ENCODE measurements at places on chromosomes 2 and 18. TPM values are rescaled to one million over a fixed set of nuclear protein-coding genes. Genes with fewer than 3 reads are reported as not detected.

The LYG1 gene
- total RNA-seq, result 0.59 TPM

The ACVR1C gene
- 3.6 TPM for total RNA-seq

The WDFY1 gene
- total RNA-seq, result 72.1 TPM

The DAPL1 gene
- 41.6 TPM for total RNA-seq

The NYAP2 gene
- 0.30 TPM for total RNA-seq

The CRYBA2 gene
- total RNA-seq, result not detected

The SOX11 gene
- total RNA-seq, result 6.6 TPM

The CFLAR gene
- 115 TPM for total RNA-seq

The SLC23A3 gene
- 1.5 TPM for total RNA-seq

The MYO3B gene
- 5.5 TPM for total RNA-seq

The UGT1A4 gene
- not detected for total RNA-seq

The ZBTB7C gene
- total RNA-seq, result 6.3 TPM

The TRIP12 gene
- 226 TPM for total RNA-seq

The PLEKHA3 gene
- total RNA-seq, result 5.7 TPM

The BOK gene
- total RNA-seq, result 17.9 TPM

The ASB18 gene
- 0.79 TPM for total RNA-seq

The IL36A gene
- total RNA-seq, result not detected

The CAPG gene
- total RNA-seq, result 62.6 TPM

The TMEM200C gene
- total RNA-seq, result 0.49 TPM

The POTEJ gene
- total RNA-seq, result 0.10 TPM

The RNF144A gene
- 15.3 TPM for total RNA-seq

The CTAGE1 gene
- not detected for total RNA-seq

The LAMA3 gene
- 60.6 TPM for total RNA-seq

The GPR155 gene
- 5.8 TPM for total RNA-seq

The FEV gene
- not detected for total RNA-seq

The CNTNAP5 gene
- total RNA-seq, result 0.10 TPM

The CAPN14 gene
- total RNA-seq, result 0.49 TPM

The FAM124B gene
- 4.9 TPM for total RNA-seq

The CDH2 gene
- 5.4 TPM for total RNA-seq

The IMMT gene
- 40.6 TPM for total RNA-seq

The RETSAT gene
- total RNA-seq, result 33.2 TPM

The LCT gene
- under 0.01 TPM for total RNA-seq

The STARD6 gene
- total RNA-seq, result not detected

The GKN2 gene
- total RNA-seq, result not detected

The ABCG5 gene
- total RNA-seq, result not detected

The CERKL gene
- not detected for total RNA-seq

The GALNT13 gene
- 2.5 TPM for total RNA-seq

The OTOS gene
- total RNA-seq, result not detected

The UGT1A8 gene
- total RNA-seq, result not detected

The DTNA gene
- 14.1 TPM for total RNA-seq

The BMP10 gene
- total RNA-seq, result not detected

The AFF3 gene
- 8.1 TPM for total RNA-seq

The ASXL3 gene
- 6.1 TPM for total RNA-seq

The MYOM1 gene
- 70.2 TPM for total RNA-seq

The MLPH gene
- 6.5 TPM for total RNA-seq

The INHA gene
- 0.10 TPM for total RNA-seq

The RND3 gene
- 92.8 TPM for total RNA-seq

The LBX2 gene
- total RNA-seq, result 0.20 TPM

All from skin of body (tissue), 3 donors.